ENCODE measurements at places on chromosomes 7 and 10.

DNA sequence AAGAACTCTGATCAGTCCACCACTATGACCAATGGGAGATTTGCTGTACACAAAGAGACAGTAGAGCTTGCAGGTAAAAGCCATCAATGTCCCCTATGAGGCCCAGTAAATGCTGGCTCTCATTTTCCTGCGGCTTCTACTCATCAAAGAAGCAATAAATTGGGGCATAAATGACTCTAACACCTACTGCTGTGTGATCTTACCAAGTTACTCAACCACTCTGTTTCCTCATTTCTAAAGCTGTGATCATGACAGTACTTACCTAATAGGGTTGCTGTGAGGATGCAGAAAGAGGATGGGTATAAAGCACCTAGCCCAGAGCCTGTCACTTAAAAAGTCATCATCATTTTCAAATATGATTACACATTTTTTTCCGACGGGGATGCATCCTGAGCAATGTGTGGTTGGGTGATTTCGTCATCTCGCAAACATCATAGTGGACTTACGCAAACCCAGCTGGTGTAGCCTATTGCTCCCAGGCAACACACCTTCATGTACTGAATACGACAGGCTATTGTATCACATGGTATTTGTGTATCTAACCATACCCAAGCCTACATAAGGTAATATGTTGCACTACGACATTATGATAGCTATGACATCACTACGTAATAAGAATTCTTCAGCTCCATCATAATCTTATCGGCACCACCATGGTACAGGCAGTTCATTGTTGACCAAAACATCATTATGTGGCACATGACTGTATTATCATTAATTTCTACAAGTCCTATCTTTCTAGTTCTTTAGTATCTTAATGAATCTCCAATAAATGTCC, 7.1 kb upstream of the MGMT start:
- DNase-seq, result no peak

DNA sequence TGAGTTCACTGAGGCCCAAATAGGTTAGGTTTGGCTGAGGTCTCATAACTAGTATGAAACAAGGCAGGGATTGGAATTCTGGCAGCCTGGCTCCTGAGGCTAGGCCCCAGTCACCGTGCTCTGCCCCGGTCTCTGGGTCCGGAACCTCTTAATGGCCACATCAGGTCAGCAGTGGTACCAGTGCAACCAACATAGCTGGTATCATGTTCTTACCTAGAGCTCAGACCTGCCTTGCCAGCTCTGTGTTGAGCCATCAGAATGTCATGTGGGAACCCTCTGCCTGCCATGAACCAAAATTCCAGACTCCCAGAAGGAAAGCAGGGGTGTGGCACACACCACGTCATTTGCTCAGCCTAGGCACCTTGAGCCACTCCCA, 56.5 kb downstream of the ZNF467 start:
- no peak for DNase-seq

GRCh38 chr7:141102436-141102835, 28.6 kb downstream of the TMEM178B start:
- no peak for DNase-seq

GRCh38 chr7:91345449-91345848, 81.2 kb downstream of the FZD1 start:
- DNase-seq, result no peak

- no peak for DNase-seq
Observed at GRCh38 chr10:132293201-132293812, 14.4 kb downstream of the STK32C start.

- DNase-seq, result no peak
Observed at GRCh38 chr7:95041031-95041430, 133.6 kb downstream of the PPP1R9A start.

DNA sequence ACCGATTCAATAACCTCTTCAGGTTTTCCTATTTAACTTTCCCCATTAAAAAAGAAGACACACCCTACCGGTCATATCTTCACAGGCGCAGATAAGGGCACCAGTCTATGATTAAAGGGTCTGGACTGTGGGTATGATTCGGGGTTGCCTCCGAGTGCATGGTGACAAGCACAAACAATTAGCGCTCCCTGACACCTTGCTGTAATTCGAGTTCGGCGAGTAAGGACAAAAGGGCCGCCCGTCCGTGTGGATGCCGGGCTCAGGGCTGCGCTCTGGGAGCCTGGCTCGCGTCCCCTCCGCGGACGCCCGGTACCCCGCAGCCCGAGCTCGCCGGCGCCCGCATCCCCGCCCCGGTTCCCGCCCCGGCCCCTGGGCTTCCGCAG, 111.9 kb upstream of the RHEB start:
- peak; percentile 12 for DNase-seq

GRCh38 chr7:5430612-5430947, 6.9 kb upstream of the TNRC18 start:
- DNase-seq, result no peak

GRCh38 chr7:83946801-83947200, 247.8 kb downstream of the SEMA3A start:
- no peak for DNase-seq

DNA sequence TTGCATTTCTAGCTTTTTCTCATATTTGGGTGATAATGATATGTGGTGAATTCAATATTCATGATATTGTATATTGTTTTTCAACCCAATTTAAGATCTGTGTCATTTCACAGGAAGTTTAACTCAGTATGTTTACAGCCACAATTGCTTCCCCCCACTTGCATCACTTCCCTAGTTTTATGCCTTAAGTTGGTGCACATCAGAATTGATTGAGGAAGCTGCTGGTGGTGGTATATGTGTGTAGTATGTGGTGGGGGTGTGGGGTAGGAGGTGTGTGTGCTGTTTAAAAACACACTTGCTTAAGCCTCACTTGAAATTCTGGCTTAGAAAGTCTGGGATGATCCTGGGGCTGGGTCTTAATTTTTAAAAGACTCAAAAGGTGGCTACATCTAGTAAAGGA, 245.1 kb upstream of the AOAH start:
- no peak for DNase-seq

DNA sequence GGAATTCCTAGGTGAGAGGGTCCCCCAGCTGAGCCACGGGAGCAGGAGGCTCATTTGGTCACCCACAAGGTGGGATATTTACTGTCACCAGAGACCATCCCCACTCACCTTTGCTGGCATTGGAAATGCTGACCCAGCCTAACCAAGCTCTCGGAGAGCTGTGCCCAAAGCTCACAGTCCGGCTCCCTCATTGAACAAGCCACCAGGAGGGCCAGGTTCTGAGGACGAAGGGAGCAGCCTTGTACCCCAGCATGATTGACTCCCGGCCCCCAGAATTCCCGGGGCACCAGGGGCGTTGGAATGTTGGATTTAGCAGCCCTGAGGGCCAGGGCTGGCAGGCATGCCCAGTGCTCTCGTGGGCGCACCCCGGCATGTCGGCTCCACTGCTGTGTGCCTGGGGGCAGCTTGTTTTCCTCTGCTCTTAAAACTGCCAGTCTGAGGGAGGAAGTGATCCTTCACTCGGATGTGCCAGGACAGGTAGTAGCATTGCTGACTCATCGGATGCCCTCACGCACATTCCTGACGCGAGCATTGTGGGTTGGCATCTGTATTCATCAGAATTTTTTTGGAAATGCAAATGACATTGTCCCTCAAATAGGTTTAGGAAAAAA, 23.3 kb downstream of the CLIP2 start:
- no peak for DNase-seq

DNA sequence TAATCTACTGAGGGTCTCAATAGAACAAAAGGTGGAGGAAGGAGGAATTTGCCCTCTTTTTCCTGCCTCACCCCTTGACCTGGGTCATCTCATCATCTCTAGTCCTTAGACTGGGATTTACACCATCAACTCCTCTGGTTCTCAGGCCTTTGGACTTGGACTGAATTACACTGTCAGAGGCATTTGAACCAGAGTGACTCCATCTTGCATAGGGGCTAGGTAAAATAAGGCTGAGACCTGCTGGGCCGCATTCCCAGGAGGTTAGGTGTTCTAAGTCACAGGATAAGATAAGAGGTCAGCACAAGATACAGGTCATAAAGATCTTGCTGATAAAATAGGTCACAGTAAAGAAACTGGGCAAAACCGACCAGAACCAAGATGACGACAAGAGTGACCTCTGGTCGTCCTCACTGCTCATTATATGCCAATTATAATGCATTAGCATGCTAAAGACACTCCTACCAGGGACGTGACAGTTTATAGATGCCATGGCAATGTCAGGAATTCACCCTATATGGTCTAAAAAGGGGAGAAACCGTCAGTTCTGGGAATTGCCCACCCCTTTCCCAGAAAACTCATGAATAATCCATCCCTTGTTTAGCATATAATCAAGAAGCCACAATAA, 84.0 kb downstream of the C1GALT1 start:
- DNase-seq, result no peak

GRCh38 chr7:141585592-141586510, 34.6 kb downstream of the AGK start:
- peak; percentile 47 for DNase-seq

- DNase-seq, result no peak
Observed at GRCh38 chr7:66930341-66930740, 9.3 kb downstream of the TMEM248 start.

DNA sequence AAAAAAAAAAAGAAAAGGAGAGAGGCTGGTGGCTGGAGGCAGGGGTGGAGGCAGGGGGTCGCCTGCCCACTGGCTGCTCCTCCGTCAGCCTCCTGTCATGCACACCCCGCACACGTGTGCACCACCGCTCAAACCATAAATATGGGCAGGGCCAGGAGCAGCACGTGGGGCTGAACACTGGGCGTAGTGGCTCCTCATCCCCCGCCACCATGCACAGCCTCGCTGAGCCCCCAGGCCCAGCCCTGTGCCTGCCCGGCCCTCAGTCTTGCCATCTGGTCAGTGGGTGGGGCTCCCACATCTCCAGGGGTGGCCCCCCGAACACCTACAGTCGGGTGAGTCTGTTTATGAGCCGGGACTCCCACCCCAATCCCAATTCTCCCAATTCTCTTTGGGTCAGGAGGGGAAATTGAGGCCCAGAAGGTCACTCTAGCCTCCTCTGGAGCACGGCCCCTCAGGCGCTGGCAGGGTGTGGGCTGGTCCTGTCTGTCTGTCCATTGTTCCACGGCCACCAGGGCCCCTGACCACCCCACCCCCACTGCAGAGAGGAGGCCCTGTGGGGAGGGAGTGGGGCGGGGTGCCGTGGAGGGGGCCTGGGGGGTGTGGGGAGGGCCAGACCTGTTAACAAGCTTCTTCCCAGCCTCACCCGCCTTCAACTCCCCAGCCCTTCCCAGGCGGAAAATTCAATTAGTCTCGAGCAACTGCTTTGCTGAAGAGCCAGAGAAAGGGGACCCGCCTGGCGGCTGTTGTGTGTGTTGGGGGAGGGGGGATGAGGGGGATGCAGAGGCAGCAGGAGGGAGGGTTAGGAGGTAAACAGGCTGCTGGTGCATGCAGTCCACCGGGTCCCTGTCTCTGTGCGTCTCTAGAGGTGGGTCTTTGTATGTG, 19.5 kb upstream of the GRIFIN start:
- no peak for DNase-seq

- DNase-seq, result no peak
Observed at GRCh38 chr7:1144269-1144771, 15.7 kb downstream of the ZFAND2A start.

DNA sequence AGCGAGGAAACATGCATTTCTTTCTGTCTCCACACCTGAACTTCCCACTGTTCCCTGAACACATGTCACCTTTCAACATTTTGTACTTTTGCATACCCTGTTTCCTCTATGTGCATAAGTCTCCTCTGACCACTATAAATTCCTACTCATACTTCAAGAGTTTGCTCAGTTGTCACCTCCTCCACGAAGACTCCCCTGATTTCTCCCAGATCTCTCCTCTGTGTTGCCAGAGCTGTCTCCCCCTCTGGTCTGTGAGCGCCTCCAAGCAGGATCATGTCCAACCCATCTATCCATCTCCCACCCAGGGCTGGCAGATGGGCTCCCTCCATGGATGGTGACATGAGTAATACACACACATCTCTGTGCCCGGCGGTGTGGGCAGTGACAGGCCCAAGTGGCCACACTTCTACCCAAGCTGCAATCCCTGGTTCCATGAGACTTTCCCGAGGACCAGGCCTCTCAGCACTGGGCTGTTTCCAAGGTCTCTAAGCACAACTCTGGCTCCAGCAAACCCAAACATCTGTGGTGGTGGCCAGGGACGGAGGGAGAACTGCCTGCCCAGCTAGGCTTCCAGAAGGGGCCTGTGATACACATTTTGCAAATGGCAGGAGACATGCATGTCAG, 135.9 kb downstream of the GRID1 start:
- DNase-seq, result no peak

DNA sequence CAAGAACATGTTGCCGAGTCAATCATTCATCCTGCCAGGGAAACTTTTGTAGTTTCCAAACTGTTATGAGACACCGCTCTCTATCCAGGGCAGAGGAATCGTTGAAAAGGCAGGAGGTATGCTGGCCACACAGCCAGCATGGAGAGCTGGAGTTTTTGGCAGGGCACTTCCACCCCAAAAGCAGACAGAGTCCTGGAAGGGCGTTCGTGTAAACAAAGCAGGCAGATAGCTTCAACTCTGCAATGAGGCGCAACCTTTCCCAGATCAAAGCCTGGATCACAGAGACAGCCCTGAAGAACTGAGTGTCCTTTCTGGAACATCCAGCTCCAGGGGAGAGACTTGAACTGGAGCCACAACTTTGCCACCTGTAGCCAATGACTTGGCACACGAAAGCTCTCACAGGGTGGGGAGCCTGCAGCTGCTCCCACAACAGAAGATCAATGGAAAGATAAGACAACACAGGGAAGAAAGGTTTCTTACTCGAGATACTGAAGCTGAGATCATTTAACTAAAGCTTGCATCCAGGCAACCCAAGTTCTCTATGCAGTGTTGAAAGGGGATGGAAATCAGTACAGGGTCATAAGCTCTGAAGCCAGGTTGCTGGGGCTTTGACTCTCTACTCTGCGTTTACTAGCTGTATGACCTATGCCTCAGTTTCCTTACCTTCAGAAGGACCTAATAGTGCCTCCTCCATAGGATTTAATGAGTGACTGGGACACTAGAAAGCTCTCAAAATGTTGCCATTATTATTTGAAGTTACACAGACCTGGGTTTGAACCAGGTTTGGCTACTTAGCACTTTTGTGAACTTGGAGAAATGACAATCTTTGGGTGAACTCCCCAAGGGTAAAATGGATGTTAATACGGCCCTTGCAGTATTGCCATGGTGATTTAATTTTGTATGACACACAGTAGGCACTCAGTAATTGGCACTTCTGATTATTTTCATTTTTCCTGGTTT, 434.8 kb upstream of the NPVF start:
- DNase-seq, result no peak

DNA sequence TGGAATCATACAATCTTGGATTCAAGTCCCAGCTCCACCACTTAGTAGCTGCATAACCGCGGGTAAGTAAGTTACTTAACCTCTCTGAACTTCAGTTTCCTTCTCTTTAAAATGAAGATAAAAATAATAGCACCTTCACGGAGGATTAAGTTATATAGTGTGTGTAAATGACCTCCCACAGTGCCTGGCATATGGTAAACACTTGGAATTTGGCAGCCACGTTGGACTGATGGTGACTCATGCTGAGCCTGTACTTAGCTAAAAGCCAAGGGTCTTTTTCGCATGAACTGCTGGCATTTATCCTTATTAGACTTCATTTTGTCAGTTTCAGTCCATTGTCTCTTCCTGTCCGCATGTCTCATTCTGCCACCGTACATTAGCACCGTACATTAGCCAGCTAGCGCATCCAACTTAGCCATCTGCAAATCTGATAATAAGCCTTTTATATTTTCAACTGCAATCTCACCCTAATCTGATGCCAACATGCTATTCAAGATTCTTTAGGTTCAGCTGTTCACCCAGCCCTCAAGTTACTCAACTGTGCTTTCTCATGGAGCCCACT, 11.2 kb downstream of the SLC13A4 start:
- DNase-seq, result no peak

- DNase-seq, result no peak
Observed at GRCh38 chr7:114854369-114854768, 67.5 kb upstream of the MDFIC start.

All from stimulated activated CD4-positive, alpha-beta T cell treated with anti-CD3 and anti-CD28 coated beads, Interleukin-1b, Interleukin-23, amount 100 ng/mL, for 48 hours (primary cell).